ENCODE measurements at places on chromosomes 5 and 9.

DNA sequence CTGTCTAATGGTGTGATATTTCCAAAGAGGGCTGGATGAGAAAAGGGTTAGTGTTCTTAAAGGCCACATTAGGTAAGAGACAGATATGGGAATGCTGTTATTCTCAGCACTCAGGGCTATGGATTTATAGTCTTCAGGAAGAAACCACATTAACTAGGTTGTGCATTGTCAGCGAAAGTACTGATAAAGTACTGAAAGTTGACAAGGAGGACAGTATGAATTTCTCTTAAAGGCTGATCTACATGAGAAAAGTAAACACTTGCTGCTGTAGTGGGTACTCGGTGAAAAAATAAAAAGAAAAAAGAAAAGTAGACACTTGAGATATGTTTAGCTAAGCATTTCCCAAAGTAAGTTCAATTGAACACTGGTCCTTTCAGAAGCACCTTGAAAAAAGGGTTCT is 381.0 kb upstream of the RPS23 start:
- DNase-seq, result no peak

GRCh38 chr5:74441616-74442015 is 198.9 kb downstream of the ENC1 start:
- DNase-seq, result no peak

DNA sequence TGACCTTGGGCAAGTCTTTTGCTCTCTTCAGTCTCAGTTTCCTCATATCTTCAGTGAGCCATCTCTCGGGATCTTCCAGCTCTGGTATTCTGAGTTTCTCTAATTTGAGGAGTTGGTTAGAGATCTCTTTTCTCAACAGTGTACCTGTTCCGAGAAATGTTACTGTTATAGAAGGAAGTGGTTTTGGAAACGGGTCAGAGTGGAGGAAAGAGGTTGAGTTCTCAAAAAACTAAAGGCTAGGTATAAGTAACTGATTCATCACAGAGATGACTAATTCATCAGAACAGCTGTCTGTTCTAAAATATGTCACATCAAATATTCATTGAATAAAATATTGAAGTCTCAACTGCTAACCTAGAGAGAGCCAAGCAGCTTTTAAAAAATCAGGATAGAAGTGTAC is 106.6 kb downstream of the PALM2AKAP2 start:
- DNase-seq, result no peak

- no peak for DNase-seq
Observed at GRCh38 chr5:25688156-25688555, 1043.4 kb upstream of the CDH10 start.

DNA sequence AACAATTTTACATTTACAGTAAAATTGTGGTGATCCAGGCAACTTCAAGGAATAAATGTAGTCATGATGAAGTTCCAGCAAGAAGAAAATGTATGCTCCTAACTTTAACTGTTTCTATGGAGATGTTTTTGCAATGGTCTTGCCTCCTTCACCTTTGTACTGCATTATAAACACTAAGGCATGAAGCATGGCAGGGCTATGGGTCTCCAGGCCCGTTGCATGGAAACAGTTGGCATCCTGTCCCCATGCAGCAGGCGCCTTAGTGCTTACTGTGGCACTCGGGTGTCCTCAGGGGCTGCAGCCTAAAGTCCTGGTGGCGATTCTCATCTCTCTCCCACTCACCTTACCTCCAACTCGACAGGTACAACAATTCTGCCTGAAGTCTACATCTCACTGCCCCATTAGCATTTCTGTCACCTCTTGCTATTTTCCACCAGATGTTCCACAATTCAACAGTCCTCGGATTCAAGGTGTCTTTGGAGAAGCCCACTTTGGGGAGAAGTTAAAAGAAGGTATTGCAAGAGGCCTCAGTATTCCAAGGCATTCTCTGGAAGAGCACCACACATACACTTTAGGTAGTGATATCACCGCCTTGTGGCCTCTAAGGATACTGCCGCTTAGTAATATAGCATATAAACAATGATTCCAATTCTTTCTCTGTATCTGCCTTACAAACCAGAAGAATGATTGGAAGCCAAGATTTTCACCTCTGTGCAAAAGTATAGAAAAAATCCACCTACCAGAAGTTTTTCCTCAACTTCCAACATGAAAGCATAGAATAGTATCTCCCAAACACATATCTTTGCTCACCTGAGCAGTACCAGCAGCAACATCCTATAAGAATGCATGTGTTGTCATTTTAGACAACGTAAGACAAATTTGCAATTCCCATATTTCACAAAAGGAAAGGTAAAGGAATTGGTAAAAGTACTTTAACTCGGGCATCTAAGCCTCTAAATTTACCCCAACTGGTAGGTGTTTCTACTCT is 5.1 kb downstream of the LIFR start:
- DNase-seq, result no peak

- DNase-seq, result no peak
Observed at GRCh38 chr5:18792145-18792544, 1157.9 kb downstream of the TAF11L14 start.

DNA sequence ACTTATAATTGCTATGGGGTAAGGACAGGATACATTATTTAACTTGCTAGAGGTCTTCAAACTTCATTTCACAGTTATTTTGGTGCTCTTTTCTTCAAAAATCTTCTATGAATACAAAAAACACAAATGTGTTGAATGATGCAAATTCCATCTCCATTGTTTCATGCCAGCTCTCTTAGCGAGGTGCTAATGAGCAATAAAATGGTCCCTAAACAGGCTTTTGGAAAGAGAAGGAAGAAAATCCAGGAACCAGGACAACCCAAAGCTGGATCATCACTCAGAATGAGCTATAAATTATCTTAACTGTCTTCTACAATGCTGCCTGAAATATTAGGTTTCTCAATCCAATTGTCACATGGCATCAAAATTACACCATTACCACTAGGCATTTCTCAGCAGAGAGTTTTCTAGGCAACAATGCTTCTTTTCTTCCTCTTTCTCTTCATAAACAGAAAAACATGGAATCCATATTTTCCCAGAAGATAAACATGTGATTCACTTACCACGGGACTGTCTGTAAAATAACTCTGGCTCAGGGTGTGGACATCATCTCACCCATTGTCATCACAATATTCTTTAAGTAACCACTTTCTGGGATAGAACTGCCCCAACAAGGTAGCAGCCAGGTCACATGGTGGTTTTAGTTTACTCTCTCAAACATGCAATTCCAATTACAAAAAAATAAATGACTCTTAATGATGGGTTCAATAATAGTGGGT is 249.4 kb downstream of the NPR3 start:
- DNase-seq, result no peak

DNA sequence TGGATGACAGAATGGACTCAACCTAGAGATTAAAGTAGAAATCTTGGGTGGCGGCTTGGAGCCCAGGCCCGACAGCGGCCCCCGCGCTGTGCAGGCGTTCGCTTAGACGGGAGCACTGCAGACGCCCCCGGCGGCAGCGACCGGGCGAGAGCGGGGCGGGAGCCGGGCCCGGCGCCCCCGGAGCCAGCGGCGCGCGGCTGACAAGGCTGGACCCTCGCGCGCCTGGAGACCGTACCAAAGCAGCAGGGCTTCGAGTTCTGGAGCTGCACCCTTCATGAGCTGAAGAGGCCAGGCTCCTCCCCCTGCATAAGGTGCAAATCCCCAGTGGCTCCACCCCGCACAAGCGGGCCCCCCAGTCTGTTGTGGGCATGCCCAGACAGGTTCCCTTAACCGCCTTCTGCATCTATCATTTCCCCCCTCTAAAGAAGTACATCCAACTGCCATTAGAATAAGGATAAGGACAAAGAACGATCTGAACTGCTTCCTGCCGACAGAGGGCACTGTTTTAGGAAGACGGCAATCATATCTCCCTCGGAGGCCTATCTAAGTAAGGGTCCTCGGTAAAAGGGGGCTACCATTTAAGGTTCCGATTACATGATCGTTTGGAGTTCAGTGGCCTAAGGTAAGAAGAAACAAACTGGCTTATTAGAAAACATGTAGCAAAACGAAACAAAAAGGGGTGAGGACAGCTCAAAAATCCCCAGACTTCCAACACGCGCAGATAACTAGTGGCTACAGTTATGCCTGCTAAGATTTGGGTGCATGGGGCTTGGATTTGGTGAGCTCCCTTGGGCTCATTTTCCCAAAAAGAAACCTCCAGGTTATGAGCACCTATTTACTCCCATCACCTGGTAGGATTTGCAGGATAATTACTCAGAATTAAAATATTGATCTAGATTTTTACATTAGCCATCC is 66.3 kb downstream of the RGMB start:
- no peak for DNase-seq

DNA sequence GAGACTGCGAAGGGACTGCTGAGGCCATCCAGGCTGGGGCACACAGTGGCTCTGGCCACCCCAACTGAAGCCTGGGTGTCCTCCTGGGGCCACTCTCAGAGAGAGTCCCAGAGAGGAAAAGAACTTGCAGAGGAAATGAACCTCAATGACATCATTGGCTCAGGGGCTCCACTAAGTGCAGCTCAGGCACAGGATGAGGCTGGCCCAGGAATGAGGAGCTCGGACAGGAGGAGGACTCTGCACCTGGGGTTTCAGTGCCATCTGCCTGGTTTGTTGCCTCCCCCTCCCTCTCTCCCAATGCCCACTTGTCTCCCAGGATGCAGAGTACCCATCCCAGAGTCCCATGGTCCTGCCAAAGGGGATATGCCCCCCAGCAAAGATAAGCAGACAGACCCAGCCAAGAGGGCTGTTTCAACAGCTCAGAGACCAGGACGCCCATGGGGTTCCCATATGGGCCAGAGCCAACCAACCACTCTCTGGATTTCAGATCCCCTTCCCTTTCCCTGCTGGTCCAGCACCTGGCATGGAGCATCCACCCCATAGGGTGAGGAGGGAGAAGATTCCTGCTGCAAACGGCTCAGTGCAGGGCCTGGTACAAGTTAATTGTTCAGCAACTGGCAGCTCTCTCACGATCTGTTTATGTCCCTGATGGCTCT is 26.9 kb upstream of the OLFM1 start:
- no peak for DNase-seq

DNA sequence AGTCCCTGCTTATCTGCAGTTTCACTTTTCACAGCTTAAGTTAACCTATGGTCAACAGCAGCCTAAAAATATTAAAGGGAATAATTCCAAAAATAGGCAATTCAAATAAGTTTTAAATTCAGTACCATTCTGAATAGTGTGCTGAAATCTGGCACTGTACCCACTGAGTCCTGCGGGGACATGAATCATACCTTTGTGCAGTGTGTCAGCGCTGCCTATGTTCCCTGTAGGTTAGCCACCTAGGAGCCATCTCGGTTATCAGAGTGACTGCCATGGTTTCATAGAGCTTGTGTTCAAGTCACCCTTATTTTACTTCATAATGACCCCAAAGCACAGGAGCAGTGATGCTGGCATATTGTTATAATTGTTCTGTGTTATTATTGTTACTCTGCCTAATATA is 139.9 kb downstream of the GPBP1 start:
- DNase-seq, result no peak

DNA sequence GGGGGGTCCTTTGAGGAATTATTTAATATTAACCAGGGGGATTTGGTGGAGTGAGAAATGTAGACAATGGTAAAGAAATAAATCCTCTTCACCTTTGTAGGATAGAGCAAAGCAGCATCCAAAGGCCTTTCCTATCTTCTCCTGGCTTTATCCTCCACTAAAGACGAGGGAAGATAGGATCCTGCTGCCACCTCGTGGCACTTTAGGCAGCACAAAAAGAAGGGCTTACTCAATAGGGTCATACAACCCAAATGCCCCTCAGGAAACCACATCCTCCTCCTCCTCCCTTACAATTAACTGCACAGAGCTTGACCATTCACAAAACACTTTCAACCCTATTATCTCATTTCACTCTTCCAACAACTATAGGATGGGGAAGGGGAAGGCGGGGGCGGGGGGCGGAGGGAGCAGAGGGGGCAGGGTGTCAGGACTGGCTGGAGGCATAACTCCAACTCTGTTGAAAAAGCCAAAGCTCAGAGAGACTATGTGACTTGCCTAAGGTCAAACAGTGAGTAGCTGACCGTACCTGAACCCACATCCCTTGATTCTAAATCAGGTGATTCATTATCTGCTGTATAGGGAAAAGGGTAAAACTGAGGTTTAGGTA is 45.4 kb upstream of the MYOT start:
- no peak for DNase-seq

- no peak for DNase-seq
Observed at GRCh38 chr5:68757626-68758212, 336.1 kb upstream of the SLC30A5 start.

DNA sequence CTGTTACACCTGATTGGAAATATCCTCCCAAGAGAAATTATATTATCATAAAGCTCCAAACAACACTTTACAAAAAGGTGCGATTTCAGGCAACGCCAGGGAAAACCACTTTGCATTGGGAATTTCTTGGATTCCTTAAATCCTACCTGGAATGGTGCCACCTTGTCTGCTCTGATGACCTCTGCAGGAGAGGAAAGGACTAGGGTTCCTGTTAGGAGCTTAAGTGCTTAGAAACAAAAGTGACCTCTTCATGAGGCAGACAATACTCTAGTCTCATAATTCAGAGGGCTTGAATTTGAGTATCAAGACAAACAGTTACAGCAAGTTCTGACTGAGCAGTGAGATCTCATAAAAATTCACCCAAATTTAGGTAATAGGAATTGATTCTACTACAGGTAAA is 33.9 kb upstream of the GLIS3 start:
- DNase-seq, result no peak

GRCh38 chr5:147601652-147602051 is 91.8 kb upstream of the DPYSL3 start:
- DNase-seq, result no peak

GRCh38 chr5:39220280-39221030 is 1.1 kb upstream of the FYB1 start:
- no peak for DNase-seq

GRCh38 chr5:75260708-75261107 is 24.0 kb upstream of the ANKRD31 start:
- DNase-seq, result no peak

GRCh38 chr5:104421431-104421830 is 858.8 kb upstream of the NUDT12 start:
- DNase-seq, result no peak

DNA sequence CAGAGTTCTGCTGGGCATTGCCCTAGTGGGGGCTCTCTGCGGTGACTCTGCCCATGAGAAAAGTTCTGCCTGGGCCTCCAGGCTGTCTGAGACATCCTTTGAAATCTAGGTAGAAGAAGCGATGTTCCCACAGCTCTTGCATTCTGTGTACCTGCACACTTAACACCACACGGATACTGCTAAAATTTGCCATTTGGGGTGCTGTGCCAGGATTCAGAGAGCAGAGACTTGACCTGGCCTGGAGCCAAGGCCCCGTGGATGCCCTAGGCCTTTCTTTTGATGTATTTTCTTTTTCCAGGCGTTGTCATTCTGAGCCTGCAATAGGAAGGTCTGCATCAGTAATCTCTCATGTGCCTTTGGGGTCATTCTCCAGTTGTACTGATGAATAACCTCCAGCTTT is 89.3 kb upstream of the IL12B start:
- no peak for DNase-seq

- DNase-seq, result no peak
Observed at GRCh38 chr5:86030753-86031152, 587.0 kb upstream of the COX7C start.

Measured in activated T-helper 1 cell treated with Interleukin-2 at 50 U/mL for 16 hours (primary cell).